ENCODE measurements at places on chromosomes 3 and 15. TPM values are rescaled to one million over a fixed set of nuclear protein-coding genes. Genes with fewer than 3 reads are reported as not detected.

GRCh38 chr3:63896332-63897030 lies 15.7 kb downstream of the SCAANT1 start:
- peaks cover 37% of the 10 kb centered on the region for H3K36me3 ChIP-seq
- peaks cover 43% of the 10 kb centered on the region for H3K4me1 ChIP-seq
- no peaks in the 10 kb centered on the region for H3K27me3 ChIP-seq

- H3K4me3 ChIP-seq: no peak overlapping the region
- DNase-seq: no peak
- peaks cover 2% of the 10 kb centered on the region for H3K4me1 ChIP-seq
- no peak overlapping the region for H3K27ac ChIP-seq
- peaks cover 24% of the 10 kb centered on the region for H3K36me3 ChIP-seq
Measured at GRCh38 chr3:108552267-108553159, 36.7 kb downstream of the CIP2A start.

GRCh38 chr15:50134524-50135024 lies 15.5 kb upstream of the ATP8B4 start:
- H3K27me3 ChIP-seq: peaks cover 3% of the 10 kb centered on the region
- peaks cover 35% of the 10 kb centered on the region for H3K4me1 ChIP-seq
- peak overlapping the region; percentile 16 for H3K4me3 ChIP-seq
- no peak for DNase-seq
- H3K27ac ChIP-seq: peak overlapping the region; percentile 88

- no peak for DNase-seq
- peaks cover 9% of the 10 kb centered on the region for H3K4me1 ChIP-seq
- peaks cover 4% of the 10 kb centered on the region for H3K36me3 ChIP-seq
- no peak overlapping the region for H3K4me3 ChIP-seq
- H3K27ac ChIP-seq: no peak overlapping the region
- peaks cover 17% of the 10 kb centered on the region for H3K27me3 ChIP-seq
Measured at GRCh38 chr3:33100229-33100628, 3.3 kb upstream of the GLB1 start.

The ZNF662 gene
- 5.3 TPM for total RNA-seq

DNA sequence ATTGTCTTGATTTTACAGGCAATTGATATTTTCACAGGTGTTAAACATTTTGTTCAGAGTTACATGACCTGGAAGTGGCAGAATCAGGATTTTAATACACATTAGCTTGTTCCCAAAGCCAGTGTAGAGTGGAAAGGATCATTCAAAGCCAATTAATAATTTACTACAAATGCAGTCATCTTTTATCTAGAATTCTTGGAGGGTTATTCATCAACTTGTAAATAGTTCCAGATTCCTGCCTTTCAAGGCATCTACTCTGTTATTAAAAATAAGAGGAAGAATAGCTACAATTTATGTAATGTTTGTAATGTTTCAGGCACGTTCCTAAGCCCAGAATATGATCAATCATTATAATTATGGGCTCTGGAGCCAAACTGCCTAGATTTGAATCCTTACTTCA lies 358.5 kb downstream of the ZNF385D start:
- no peak overlapping the region for H3K4me3 ChIP-seq
- no peak for DNase-seq
- no peaks in the 10 kb centered on the region for H3K27me3 ChIP-seq
- no peaks in the 10 kb centered on the region for H3K36me3 ChIP-seq
- no peaks in the 10 kb centered on the region for H3K4me1 ChIP-seq
- H3K27ac ChIP-seq: no peak overlapping the region

The IL5RA gene
- total RNA-seq: not detected

DNA sequence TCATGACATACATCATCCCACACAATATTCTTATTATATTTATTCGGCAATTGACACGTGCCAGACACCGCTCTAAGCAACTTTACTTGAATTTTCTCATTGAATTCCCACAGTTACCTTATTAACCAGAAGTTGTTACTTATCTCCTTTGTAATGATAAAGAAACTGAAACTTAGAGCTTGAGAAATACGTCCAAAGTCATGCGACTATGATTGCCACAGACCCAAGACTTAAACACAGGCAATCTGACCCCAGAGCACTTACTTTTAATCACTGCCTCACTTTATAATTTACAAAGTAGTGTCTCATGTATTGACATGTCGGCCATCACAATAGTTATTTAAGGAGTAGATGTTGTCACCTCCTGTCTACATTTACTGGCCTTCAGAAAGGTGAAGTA lies 64.7 kb downstream of the ATP13A4 start:
- H3K4me3 ChIP-seq: no peak overlapping the region
- H3K36me3 ChIP-seq: peaks cover under 1% of the 10 kb centered on the region
- DNase-seq: no peak
- no peak overlapping the region for H3K27ac ChIP-seq
- H3K4me1 ChIP-seq: no peaks in the 10 kb centered on the region
- no peaks in the 10 kb centered on the region for H3K27me3 ChIP-seq

The LMCD1 gene
- 2.7 TPM for total RNA-seq

- H3K27me3 ChIP-seq: no peaks in the 10 kb centered on the region
- peaks cover 2% of the 10 kb centered on the region for H3K36me3 ChIP-seq
- H3K4me3 ChIP-seq: no peak overlapping the region
Measured at GRCh38 chr15:73983211-73983727, 8.8 kb downstream of the STOML1 start.

DNA sequence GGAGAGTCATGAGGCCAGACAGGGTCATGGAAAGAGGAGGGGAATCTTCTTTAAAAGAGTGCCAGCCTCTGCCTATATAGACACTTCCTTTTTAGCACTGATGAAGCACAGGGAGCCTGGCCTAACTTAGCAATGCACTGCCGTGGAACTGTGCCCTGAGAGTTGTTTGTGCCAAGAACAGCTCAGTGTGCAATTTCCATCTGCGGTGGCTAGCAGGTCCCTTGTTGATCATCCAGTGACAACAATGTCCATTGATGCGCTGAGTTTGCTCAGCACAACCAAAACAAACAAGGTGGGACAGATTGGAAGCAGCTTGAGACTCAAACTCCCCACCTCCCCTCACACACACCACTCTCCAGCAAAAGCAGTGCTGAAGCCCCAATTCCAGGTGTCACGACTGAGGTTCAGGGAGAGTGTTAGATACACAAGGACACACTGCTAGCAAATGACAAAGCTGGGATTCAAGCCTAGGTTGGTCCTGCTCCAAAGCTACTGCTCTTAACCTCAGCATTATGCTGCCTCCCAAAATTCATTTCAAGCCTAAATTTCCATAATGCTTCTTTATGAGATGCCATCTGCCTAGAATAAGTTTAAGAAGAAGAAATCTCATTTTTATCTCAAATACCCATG lies 316.6 kb upstream of the UBE2E2 start:
- DNase-seq: no peak
- H3K4me3 ChIP-seq: no peak overlapping the region
- H3K36me3 ChIP-seq: no peaks in the 10 kb centered on the region
- no peak overlapping the region for H3K27ac ChIP-seq
- H3K4me1 ChIP-seq: no peaks in the 10 kb centered on the region
- H3K27me3 ChIP-seq: no peaks in the 10 kb centered on the region

The GHSR gene
- not detected for total RNA-seq

DNA sequence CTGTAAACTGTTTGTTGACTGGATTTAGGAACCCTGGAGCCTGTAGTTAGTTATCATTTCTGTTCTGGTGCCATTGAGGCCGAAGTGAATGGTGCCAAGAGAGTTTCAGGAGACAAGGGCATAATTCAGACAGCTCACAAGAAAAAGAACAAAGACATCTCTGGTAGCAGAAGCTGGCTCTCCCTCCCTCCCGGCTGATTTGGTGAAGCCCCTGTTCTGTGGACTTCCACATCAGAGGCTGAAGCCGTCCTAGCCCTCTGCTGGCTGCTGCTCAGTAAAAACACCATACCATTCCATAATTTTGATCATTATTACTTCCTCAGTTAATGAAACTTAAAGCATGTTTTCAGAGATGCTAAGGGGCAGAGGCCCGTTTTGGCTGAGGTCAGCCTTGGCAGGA lies 381.2 kb upstream of the WNT5A start:
- no peak overlapping the region for H3K27ac ChIP-seq
- peaks cover 7% of the 10 kb centered on the region for H3K27me3 ChIP-seq
- H3K4me3 ChIP-seq: no peak overlapping the region

The ZBBX gene
- not detected for total RNA-seq

- no peak for DNase-seq
- H3K27ac ChIP-seq: peak overlapping the region; percentile 58
- no peaks in the 10 kb centered on the region for H3K27me3 ChIP-seq
- H3K4me3 ChIP-seq: no peak overlapping the region
Measured at GRCh38 chr15:68789534-68790241, 31.0 kb downstream of the ANP32A start.

The BCHE gene
- not detected for total RNA-seq

DNA sequence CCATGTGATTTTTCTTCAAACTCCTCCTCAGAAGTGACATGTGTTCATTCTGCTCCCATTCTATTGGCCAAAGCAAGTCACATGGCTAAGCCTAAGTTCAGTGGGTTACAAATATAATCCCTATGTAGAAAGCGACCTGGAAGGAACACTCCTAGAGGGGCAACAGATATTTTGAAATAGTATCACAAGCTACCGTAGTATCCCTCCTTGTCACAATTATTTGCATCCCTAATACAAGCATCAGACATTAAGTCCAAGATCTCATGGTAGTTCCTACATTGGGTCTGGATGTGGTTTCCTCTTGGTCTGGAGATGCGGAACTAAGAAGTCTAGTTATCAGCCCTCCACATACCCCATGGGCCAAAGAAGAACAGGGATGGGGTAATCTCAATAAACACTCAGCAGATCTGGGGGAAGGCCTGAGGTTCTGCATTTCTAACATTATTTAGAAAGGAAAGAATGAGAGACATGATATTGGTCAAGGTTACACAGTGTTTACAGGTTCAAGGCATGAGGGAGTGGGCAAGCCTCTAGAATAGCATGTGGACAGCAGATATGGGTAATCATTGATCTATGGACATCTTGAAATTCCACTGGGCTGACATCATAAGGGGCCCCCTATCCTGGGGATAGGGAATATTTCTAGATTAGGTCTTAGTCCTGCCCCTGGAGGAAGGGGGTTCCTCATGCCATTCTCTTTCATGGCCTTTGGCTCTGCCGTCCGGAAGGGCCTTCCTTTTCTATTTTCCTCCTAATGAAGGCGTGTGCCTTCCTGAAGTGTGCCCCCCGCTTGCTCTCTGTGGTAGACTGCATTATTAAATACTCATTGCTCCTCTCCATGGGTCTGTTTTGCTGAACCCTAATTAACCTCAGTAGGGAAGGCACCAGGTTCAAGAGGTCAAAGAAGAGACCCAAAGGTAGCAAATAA lies 17.8 kb upstream of the ABHD2 start:
- peaks cover 14% of the 10 kb centered on the region for H3K4me1 ChIP-seq
- no peak for DNase-seq
- no peak overlapping the region for H3K27ac ChIP-seq
- peaks cover 17% of the 10 kb centered on the region for H3K36me3 ChIP-seq

DNA sequence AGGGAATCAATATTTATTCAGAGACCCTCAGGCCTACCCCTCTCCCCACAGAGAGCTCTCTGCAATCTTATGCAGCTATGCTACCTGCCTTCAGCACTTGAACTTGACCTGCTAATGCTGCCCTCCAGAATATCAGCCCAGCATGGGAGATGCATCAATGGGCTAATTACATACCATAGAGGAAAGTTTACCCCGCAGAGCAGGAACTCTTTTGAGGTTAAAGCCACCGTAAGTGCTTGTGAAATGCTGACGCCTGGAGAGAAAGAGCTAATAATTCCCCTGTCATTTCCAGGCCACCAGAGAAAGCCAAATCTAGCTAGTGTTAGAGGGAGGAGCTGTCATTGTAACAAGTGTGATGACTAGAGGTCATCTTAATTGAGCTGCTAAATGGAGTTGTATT lies 127.5 kb downstream of the CHST2 start:
- no peak for DNase-seq
- H3K27ac ChIP-seq: no peak overlapping the region
- no peak overlapping the region for H3K4me3 ChIP-seq
- no peaks in the 10 kb centered on the region for H3K27me3 ChIP-seq

DNA sequence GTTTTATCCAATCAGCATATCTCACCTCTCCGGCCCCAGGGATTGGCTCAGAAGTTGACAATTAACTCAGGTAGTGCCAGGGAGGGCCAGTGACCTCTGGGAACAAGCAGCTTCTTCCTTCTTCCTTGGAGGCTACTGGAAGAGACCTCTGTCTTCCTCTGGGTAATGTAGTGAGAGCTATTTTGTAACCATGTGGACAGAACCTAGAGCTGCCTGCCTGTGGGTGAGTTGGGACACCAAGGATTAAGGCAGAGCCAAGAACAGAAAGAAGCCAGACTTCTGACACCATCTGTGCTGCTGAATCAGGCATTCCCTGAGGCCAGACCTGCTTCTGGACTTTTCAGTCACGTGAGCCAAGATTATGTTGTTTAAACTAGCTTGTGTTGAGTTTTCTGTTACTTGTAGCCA lies 5.9 kb upstream of the NDUFAF1 start:
- H3K27me3 ChIP-seq: no peaks in the 10 kb centered on the region
- H3K4me3 ChIP-seq: no peak overlapping the region
- H3K27ac ChIP-seq: no peak overlapping the region
- no peak for DNase-seq
- H3K36me3 ChIP-seq: no peaks in the 10 kb centered on the region

- H3K27me3 ChIP-seq: peaks cover 36% of the 10 kb centered on the region
- H3K4me1 ChIP-seq: no peaks in the 10 kb centered on the region
- H3K27ac ChIP-seq: no peak overlapping the region
Measured at GRCh38 chr3:123439806-123440580, 8.9 kb downstream of the ADCY5 start.

The CILP gene
- not detected for total RNA-seq

The SUCNR1 gene
- 0.04 TPM for total RNA-seq

The LNP1 gene
- 1.9 TPM for total RNA-seq

DNA sequence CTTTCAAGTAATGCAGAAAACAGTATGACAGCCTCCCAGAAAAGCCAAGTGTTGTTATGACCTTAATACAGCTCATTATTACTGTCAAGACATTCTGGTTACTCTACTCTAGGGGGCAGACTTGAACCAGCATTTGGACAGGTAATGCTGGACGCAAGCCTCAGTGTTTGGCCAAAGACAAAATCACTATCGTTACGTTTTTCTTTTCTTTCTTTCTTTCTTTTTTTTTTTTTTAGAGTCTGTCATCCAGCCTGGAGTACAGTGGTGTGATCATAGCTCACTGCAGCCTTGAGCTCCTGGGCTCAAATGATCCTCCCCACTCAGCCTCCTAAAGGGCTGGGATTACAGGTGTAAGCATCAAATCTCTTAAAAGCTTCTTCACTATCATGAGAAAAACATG lies 29.4 kb upstream of the TMEM45A start:
- H3K4me1 ChIP-seq: peaks cover 3% of the 10 kb centered on the region
- H3K27me3 ChIP-seq: no peaks in the 10 kb centered on the region
- no peaks in the 10 kb centered on the region for H3K36me3 ChIP-seq
- H3K27ac ChIP-seq: no peak overlapping the region
- no peak overlapping the region for H3K4me3 ChIP-seq
- DNase-seq: no peak

DNA sequence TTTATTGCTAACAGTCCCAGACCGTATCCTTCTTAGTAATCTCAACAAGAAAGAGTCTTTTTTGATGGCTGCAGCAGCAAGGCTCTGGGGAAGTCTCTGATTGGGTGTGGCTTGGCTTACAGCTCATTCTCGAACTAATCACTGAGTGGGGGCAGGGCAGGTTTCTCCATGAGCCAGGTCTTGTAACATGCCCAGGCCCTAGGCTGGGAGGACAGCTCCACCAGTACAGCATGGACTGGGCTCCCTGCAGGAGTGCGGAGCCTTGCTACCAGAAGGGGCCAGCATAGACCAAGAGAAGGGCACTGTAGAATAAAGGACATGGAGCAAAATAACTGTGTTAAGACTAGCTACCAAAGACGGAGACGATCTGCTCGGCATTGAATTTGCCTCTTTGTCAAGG lies 7.2 kb downstream of the CD276 start:
- H3K36me3 ChIP-seq: no peaks in the 10 kb centered on the region
- no peak overlapping the region for H3K4me3 ChIP-seq
- peaks cover 57% of the 10 kb centered on the region for H3K27me3 ChIP-seq
- H3K4me1 ChIP-seq: peaks cover 4% of the 10 kb centered on the region
